ENCODE measurements at places on chromosomes 16 and 17.

DNA sequence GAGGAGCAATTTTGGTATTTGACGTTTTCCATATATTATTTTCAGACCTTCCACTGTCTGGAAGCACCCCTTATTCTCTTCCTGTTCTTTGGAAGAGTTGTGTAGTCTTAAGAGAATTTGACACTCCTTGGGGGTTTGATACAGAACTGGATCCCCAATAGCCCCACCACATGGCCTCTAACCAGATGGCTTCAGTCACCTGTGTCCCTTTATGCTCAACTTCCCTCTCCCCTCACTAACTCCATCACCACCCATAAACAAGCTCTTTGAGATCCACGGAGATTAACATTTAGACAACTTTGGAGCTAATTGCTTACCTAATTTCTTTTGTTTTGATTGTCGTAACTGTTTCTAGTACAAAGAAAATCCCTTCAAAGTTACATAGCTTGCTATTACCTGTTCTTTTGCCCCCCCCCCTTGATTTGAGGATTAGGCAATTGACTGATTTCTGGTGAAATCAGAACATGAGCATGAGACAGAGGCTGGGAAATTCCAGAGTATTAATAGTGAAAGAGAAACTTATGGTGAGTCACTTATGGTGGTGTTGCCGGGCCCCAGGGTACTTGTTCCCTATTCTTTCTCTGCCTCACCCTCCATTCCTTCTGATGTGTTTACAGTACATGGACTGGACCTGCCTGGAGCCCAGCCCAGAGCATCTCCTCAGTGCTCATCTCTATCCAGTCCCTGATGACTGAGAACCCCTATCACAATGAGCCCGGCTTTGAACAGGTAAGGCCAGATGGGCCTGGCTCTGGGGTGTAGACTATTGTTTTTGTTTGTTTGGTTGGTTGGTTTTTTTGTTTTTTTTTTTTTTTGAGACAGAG is 7.5 kb downstream of the UBE2Z start:
- DNase-seq, result peak; percentile 95

GRCh38 chr16:78549366-78549765 is 449.9 kb downstream of the WWOX start:
- DNase-seq, result no peak

DNA sequence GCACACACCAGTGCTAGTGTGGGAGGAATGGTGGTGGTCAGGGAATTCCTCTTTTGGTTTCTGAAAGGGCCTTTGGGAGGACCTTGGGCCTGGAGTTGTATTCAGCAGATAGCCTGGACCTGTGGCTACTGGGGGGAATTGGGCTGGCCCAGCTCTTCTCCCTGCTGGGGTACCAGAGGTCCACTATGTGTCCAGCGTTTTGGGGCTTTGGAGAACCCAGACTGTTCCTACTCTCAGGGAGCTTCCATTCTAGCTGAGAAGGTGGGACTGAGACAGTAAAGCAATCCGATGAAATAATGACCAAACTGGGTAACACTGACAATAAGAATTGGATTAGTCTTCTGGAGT is 2.4 kb downstream of the EPN3 start:
- DNase-seq, result no peak

DNA sequence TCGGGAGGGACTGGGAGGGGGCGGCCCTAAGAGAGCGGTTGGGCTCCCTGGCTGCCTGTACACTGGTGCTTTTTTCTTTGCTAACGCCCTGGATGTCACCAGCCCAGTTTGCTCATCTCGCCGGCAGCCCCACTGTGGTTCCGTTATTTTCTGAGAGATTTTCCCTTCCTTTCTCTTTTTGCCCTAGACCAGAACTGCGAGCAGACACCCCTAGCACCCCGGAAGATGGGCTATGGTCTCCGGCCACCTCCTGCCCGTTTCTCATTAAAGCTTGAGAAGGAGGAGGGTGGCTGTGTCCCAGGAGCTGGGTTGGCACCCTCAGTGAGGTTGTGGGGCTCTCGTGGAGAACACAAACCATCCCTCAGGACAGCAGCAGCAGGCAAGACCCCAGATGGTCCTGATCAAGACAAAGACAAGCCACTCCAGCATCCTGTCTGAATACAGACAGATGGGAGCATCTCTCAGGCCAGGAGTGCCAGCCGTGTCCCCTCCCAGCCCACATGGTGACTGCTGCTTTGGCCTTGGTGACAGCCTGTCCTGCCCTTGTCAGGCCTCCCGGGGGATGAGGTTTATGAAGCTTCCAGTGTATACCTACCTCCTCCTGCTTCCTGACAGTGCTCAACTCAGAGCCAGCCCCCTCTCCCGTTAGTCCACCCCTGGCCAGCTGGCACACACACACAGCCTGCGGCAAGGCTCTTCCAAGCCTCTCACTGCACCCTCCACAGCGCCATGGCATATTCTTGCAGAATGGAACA is 77.2 kb downstream of the KCNJ12 start:
- DNase-seq, result no peak

- DNase-seq, result no peak
Observed at GRCh38 chr17:4854111-4854681, 21.1 kb downstream of the MINK1 start.

DNA sequence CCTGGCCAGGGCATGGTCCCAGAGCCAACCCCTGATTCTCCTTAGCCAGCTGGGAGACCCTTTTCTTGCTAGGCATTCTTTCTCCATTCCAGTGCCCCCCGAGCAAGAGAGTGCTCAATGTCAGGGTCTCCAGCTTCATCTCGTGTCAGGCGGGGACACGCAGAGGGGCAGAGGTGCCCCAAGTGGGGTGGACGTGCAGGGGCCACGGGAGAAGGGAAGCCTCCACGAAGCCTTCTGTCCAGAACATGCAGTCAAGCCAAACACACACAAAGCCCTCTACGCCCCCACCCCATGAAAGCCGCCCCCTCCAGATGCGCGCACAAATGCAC is 852 bp downstream of the GPR139 start:
- DNase-seq, result no peak

- DNase-seq, result no peak
Observed at GRCh38 chr16:52852978-52853377, 199.7 kb downstream of the CHD9NB start.

GRCh38 chr17:28576758-28577465 is at the start of gene ALDOC:
TSS of gene ALDOC (minus strand) at chr17:28576895. CDS start at chr17:28575532, 1,363 bp downstream.
- peak; percentile 96 for DNase-seq

DNA sequence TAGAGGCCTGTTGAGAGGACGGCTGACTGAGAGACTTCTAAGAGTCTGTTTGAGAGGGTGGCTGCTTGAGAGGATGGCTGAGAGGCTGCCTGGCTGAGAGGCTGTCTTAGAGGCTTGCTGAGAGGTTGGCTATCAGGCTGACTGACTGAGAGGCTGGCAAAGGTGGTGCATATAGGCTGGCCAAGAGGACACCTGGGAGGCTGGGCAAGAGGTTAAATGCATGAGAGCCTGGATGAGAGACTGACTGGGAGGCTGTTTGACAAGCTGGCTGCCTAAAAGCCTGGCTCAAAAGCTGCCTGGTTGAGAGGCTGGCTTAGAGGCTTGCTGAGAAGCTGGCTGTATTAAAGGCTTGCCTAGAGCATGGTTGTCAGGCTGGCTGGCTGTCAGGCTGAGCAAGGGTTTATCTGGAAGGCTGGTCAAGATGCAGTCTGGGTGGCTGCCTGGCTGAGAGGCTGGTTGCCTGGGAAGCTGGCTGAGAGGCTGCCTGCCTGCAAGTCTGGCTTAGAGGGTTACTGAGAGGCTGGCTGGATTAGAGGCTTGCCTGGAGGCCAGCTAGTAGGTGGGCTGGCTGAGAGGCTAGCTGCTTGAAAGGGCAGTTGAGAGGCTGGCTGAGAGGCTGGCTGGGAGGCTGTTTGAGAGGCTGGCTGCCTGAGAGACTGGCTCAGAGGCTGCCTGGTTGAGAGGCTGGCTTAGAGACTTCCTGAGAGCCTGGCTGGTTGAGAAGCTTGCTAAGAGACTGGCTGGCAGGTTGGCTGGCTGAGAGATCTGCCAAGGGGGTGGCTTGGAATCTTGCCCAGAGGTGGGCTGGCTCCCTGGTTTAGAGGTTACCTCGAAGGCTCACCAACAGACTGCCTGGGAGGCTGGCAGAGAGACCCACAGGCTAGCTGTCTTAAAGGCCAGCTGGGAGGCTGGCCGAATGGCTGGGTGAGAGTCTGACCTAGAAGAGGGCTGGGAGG is 38.3 kb upstream of the ACSM2B start:
- DNase-seq, result no peak

DNA sequence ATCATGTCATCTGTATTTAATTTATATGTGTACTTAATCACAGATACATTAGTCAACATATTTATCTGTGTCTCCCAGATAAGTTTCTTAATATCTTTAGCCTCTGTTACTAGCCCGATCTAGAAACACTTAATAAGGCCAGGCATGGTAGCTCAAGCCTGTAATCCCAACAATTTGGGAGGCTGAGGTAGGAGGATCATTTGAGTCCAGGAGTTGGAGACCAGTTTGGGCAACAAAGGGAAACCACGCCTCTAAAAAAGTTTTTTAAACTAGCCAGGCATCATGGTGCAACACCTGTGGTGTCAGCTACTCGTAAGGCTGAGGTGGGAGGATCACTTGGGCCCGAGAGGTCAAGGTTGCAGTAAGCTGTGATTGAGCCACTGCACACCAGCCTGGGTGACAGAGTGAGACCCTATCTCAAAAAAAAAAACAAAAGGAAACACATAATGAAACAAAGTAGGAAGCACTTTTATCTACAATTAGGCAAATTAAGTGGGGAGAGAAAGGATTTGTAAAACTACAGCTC is 9.4 kb downstream of the SKA2 start:
- no peak for DNase-seq

DNA sequence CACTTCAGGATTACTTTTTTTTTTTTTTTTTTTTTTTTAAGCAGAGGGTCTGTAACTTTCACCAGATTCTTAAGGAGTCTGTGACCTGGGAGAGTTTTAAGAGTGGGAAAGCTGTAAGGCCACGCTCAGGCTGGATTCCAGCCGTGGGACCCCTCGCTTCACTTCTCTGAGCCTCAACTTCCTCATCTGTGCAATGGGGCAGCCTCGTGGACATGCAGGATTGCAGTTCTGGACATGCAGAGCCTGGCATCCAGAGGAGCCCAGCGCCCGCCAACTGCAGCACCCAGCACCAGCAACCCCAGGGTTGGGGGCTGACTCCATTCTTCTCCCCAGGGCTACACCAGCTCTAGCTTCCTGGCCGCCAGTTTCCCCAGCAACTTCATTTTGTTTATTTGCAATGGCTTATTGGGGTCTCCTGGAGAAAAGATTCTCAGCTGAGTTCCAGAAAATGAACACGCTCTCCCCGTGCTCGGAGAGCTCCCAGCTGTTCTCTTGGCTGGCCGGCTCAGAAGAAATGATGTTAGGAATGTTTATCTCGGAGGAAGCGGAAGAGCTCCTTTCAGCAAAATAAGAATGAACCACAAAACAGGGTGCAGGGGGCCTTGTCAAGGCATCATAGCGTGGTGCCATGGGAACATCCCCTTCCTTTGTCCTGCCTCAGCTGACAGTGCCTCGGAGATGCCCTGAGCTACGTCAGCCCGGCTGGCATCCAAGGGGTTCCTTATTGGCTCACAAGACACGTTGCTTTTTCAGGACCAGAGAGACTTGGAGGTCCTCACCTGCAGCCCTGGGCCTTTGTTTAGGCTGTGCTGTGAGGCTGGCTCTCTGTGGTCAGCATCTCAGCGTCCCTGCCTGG is 22.9 kb upstream of the ZCCHC14 start:
- peak; percentile 83 for DNase-seq

DNA sequence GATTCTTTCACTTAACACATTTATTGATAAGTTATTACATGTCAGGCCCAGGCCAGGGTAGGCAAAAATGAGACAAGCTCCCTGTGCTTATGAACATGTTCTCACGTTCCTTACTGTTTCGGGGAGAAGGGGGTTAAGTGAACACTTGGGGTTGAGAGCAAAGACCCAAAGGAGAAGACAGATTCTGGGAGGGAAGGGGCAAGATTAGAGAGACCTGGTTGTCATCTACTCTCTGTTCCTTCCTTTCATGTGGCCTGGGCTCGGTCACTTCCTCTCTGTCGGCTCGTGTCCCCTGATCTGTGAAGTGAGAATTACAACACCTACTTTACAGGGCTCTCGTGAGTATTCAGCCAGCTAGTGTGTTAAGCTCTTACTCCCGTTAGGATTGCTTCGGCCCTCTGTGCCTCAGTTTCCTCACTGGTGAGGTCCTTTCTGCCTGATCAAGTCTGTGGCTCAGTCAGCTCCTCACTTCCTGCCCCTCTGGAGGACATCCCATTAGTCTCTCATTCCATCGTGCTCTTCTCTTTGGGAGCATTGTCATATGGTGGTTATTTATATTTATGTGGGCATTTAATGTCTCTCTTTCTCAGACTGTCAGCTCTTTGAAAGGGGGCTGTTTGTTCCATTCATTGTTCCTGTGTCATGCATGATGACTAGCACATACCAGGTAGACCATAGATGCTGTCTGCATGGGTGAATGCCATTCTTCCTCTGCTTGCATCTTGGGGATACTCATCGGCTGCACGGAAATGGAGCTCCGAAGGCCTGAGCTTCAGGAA is 38.9 kb downstream of the PLCG2 start:
- DNase-seq, result no peak

DNA sequence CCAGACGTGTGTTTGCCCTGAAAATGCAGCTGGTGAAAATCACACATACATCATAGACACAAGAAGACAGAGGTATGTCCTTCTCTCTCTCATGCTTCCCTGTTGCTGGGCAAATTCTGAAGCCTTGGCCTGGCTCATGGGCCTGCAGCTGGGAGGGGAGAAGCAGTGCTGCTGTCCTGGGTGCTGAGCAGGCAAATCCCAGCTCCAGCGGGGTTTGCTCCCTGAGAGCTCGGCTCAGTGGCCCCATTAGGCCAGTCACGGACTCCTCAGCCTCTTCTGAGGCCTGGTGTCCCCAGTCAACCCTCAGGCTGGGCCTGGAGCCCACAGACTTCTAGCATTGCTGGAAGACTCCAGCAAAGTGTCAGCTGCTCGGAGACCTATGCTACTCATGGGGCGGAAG is 11.7 kb downstream of the RHBDL3 start:
- DNase-seq, result peak; percentile 62

DNA sequence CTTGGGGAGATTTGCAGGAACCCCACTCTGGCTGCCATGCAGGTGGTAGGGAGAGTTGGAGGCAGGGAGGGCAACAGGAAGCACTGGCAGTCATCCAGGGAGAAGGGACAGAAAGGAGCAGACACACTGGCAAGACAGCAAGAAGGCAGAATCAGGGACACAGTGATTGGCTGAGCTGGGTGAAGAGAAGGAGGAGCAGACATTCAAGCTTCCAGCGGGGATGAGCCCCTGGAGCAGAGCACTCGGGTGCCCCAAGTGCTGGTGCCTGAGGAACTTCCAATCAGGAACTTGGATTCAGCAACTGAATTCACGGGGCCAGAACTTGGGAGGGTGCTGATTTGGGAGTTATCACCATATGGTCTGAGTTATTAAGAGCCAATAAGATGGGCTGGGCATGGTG is 6.3 kb upstream of the ITGA3 start:
- DNase-seq, result no peak

DNA sequence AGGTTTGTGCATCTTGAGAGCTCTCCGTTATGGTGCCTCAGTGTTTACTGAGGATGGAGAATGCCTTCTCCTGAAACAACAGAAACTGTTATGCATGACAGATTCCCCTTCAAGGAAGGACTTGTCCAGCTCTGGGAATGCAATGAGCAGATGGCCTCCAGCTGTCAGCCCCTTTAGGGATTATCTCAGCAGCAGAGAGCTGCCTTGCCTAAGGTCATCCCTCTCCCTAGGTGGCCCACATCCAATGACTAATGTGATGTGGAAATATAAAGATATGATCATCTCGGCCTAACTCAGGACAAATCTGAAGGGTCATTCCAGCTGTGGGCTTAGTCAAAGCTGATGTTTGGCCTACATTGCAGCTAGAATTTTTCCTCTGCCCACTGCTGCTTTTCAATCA is 214.3 kb upstream of the N4BP1 start:
- no peak for DNase-seq

GRCh38 chr17:38604479-38605403 is 1.0 kb downstream of the SRCIN1 start:
- DNase-seq, result no peak

All from cardiac fibroblast (primary cell).